Smooth muscle cell of the umbilical artery (primary cell): ENCODE measurements at places on chromosomes 6 and 20. TPM values are rescaled to one million over a fixed set of nuclear protein-coding genes. Genes with fewer than 3 reads are reported as not detected.

The KHDC1L gene
- total RNA-seq = not detected in 2 replicates

The LY6G5C gene
- 0.51 and 0.59 TPM in 2 replicates for total RNA-seq

The CRISP2 gene
- not detected in 2 replicates for total RNA-seq

The TGM2 gene
- 1,934 and 2,042 TPM in 2 replicates for total RNA-seq

The E2F3 gene
- total RNA-seq = 7.1 and 11.7 TPM in 2 replicates

The ALDH8A1 gene
- total RNA-seq = 0.30 and 3.8 TPM in 2 replicates

The LRRN4 gene
- total RNA-seq = 0.14 TPM in 1 of 2 replicates, not detected in the other

The STK38 gene
- 19.6 and 26.4 TPM in 2 replicates for total RNA-seq

The TFAP2C gene
- not detected in 2 replicates for total RNA-seq

The TBXT gene
- total RNA-seq = not detected in 2 replicates

The PHACTR1 gene
- total RNA-seq = 0.30 and 0.51 TPM in 2 replicates
